ENCODE measurements at places on chromosomes 11 and 22.

GRCh38 chr11:8268530-8269400, 5.1 kb upstream of the LMO1 start:
- DNase-seq: no peak

DNA sequence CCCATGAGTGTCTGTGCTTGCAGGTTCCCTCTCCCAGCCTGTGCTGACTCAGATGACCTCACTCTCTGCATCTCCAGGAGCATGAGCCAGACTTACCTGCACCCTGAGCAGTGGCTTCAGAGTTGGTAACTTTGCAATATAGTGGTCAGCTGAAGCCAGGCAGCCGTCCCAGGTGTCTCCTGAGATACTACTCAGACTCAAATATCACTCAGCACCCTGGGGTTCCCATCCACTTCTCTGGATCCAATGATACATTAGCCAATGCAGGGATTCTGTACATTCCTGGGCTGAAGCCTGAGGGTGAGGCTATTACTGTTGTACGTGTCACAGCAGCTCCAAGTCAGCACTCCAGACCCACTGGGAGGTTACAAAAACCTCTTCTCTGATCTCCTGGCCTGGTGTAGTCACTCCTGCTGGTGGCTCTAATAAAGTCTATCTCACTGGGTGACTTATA, 87.8 kb upstream of the TOP3B start:
- DNase-seq: no peak

DNA sequence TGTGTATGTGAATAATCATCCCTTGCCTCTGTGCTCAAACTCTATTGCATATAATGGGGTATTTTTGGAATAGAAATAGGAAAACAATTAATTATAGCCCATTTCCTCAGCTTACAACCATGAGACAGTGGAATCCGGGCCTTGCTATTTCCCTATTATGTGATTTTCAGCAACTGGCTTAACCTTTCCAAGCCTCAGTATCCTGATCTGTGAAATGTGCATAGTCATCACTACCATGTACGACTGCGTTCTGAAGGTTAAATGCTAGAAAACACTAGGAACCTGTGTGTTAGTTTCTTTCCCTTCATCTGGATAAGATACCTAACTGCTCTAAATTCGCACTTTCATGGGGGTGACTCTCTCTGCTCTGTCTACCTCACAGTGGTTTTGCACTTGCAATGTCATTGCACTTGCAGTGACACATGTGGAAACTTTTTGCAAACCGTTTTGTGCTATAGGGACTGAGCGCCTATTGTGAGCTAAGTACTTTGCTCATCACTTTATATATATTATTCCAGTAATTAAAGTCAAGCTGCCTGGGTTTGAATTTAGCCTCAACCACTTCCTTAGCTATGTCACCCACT, 48.3 kb downstream of the IRAG1 start:
- DNase-seq: no peak

DNA sequence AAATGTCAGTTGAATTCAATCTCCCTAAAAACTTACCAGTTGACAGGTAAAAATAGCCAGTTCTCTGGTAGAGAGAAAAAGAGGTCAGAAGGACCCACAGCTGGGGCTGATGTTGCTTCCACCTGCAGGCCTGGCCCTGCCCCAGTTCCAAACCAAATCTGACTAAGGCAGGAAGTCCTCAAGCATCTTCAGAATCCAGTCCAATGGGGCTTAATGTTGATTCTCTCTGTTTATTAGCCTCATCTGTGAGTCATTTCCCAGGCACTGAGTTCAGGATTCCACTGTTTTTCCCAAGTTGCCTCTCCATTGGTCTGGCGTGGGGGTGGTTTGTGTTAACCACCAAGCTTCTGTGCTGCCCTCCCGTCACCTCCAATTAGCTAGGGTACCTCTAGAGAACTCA, 601.8 kb downstream of the INSC start:
- DNase-seq: no peak

DNA sequence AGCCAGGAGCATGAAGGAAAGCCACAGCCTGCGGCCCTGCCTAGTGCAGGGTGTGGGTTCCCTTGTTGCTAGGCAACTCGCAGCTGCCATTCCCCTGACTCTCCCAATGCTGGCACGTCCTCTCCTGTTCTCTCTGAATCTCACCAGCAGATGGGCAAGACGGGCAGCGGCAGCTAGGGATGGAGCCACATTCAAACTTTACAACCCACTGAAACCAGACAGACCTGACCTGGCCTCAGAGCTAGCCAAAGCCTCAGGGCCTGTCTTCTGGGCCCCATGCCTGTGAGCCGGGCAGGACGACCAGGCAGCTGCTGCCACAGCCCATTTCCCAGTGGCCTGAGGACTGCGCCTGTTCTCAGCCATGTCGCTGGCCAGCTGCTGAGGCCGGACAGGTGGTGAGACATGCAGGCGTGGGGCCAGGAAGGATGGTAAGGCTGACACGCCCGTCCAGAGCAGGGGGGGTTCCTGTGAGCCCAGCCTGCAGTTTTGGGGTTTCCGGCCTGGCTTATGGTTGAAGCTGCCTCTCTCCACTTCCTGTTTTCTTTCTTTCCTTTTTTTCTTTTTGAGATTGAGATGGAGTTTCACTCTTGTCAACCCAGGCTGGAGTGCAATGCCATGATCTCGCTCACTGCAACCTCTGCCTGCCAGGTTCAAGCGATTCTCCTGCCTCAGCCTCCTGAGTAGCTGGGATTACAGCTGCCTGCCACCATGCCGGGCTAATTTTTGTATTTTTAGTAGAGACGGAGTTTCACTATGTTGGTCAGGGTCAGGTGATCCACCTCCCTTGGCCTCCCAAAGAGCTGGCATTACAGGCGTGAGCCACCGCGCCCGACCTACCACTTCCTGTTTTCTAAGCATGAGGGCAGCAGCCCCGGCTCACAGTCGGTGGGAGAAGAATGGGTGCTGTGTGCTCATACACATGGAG, 4.1 kb downstream of the SUN2 start:
- DNase-seq: no peak

GRCh38 chr11:73257342-73258103, 14.6 kb upstream of the P2RY6 start:
- DNase-seq: no peak

DNA sequence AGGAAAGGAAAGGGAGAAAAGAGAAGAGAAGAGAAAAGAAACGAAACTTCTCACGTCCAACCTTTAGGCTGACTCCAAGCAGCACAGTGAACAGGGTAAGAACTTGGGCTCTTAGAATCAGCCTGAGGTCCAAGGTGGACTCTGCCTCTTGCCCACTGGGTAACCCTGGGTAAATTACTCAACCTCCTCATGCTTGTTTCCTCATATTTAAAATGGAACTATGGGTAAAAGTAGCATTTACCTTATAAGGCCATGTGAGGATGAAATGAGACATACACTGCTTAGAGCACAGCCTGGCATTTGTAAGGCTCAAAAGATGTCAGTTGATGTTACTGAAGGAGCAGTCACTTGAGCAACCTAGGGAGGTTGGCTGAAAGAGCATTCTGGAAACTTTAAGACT, 107.9 kb downstream of the C11orf58 start:
- no peak for DNase-seq

DNA sequence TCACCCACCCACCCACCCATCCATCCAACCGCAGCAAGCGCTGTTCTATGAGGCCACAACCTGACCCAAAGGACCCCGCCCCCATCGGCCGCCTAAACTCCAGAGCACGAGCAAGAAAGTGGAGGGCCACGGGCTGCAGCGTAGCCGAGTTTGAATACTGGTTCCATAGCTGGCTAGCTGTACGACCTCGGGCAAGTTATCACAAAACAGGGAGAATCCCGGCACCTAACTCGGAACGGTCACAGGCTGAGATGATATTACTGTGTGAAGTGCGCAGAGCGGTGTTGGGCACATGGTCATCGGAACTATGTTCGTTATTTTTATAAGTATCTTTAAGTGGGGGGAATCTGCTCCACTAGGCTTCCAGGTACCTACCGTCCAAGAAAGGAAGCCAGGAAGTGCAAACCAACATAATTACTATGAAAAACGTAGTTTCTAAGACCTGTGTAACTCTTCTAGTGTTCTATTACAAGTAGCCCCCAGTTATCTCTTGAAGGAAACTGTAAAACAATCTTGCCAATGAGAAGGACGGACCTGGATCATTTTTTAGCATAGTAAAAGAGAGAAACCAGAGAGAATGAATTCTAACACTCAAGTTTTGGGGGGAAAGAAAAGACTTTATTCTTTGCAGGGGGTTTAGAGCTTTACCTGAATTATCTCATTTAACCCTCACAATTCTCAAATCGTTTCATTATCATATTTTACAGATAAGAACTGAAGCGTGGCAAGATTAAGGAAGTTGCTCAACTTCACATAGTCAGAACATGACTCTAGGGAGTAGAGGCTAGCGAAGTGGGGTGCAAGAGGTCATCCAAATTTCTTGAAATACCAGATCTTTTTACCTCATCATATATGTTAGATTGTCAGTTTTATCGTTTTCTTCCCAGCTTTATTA, 663 bp upstream of the BUD13 start:
- DNase-seq: peak; percentile 46

DNA sequence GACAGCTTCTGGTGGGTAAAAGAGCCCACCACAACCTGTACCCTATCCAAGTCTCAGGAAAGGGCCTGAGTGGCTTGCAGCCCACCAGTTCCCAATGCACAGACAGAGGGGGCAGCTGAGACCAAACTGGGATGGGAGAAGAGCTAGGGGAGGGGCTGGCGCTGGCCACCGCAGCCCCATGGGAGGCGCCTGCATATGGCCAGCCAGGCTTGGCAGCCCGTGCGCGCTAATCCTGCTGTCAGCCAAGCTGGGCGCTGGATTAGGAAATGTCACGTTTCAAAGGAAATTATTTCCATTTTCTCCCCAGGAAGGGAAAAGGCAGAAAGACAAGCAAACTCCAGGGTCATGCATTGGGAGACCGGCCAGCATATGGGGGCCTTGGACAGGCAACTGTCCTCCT, 236.8 kb downstream of the BUD13 start:
- no peak for DNase-seq

- DNase-seq: peak; percentile 82
These were observed 2.7 kb upstream of the SEC14L4 start for GRCh38 chr22:30508216-30508615.

- no peak for DNase-seq
These were observed 894.4 kb downstream of the TBC1D22A start for GRCh38 chr22:47656806-47657205.

DNA sequence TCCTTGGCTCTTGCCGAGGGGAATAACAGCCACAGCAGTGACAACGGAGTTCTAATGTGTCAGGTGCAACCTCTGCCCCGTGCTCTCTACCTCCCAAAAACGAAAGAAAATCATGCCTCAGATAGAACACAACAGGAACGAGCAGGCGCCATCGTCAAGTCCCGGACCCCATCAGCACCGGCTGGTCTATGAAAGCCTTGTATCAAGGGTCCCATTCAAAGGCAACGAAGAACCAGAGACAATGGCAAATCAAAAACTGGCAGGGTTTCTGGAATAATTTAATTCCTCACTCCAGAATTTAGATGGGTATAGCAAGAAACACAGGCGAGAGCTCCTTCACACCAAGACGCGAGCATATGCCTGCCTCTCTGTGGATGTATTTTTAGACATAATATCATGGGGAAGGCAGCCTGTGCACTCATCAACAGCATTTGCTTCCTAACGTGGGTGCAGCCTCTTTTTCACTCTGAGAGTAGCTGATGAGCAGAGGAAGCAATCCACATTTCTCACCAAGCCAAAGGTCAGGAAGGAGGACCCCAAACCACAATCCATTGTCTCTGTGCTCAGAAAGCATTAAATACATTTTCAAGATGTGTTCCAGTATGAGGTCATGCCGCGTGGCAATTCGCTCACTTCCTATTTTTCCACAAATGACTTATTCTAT, 193.4 kb upstream of the BLID start:
- DNase-seq: no peak

DNA sequence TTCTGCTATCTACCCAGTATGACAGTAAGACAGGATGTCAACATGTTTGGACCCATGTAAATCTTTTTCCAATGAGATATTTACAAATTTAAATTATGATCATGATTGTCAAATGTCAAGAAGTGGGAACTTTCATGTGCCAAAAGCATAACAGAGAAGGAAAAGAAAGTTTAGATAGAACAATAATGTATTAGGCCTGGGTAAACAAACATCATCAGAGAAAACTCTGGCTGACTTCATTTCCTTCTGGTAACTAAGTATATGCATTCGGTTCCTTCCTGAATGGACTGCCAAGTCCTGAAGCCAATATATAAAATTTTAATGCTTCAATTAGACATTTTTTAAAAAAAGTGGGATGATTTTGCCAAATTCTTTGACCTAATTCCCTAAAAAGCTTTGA, 16.5 kb downstream of the RNF141 start:
- DNase-seq: no peak

GRCh38 chr11:46296528-46297448, 19.3 kb downstream of the CREB3L1 start:
- peak; percentile 77 for DNase-seq

DNA sequence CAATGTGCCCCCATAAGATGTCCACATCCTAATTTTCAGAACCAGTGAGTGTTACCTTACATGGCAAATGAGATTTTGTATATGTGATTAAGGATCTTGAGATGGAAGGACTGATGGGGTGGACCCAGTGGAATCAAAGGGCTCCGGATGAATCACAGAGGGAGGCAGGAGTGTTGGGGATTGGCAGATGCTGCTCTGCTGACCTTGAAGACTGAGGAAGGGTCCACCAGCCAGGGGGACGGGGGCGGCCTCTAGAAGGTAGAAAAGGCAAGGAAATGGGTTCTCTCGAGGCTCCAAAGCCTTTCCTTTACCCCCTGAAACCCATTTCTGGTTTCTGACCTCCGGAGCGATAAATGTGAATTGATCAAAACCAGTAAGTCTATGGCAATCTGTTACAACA, 18.8 kb downstream of the TMEM218 start:
- no peak for DNase-seq

DNA sequence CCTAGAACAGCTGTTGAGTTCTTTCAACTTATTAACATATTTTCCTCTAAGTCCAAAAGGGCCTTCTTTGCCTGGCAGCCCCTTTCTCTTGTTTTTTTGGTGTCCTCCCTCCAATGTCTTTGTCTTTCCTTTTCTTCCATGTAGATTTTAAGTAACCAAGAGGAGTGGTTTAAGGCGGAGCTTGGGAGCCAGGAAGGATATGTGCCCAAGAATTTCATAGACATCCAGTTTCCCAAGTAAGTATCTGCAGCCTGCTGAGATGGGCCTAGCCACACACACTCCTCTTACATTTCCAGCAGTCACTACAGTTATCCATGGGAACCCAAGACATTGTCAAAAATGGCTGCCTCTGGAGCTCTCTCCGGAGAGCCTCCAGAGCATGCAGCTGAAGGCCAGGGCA, 4.5 kb upstream of the TMA7B start:
- no peak for DNase-seq

GRCh38 chr11:61603667-61604066, 22.8 kb upstream of the SYT7 start:
- DNase-seq: no peak

GRCh38 chr11:129375751-129376657, at the start of gene BARX2:
Gene BARX2 (plus strand): TSS chr11:129375848. CDS start chr11:129376036, 188 bp downstream.
- DNase-seq: peak; percentile 13

All from erythroblast (primary cell).